ENCODE measurements at places on chromosomes 16 and 17.

GRCh38 chr17:69406941-69407340, 7.6 kb upstream of the MAP2K6 start:
- peak; percentile 67 for DNase-seq

DNA sequence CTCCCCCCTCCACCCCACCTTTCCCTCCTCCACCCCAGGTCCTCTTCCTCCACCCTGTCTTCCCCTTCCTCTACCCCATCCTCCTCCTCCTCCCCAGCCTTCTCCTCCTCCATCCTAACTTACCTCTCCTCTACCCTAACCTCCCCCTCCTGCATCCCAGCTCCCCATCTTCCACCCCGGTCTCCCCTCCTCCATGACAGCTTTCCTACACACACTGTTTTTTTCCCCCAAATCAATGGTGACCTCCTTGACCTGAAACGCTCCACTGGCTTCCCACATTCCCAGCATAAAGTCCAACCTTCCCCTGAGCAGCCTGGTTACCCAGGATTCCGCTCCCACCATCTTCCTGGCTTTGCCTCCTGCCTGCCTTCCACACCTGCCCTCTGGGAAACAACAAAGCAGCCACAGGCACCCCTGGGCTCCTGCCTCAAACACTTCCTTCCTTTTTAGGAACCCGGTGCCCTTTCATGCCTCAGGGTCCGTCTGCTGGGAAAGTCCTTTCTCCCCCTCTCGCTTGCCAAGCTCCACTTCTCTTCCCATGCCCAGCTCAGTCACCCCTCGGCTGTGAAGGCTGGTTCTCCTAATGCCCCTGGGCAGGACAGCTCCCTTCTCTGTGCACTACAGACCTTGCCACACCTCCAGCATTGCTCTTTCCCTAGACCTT, 2.1 kb downstream of the RGS9 start:
- no peak for DNase-seq

DNA sequence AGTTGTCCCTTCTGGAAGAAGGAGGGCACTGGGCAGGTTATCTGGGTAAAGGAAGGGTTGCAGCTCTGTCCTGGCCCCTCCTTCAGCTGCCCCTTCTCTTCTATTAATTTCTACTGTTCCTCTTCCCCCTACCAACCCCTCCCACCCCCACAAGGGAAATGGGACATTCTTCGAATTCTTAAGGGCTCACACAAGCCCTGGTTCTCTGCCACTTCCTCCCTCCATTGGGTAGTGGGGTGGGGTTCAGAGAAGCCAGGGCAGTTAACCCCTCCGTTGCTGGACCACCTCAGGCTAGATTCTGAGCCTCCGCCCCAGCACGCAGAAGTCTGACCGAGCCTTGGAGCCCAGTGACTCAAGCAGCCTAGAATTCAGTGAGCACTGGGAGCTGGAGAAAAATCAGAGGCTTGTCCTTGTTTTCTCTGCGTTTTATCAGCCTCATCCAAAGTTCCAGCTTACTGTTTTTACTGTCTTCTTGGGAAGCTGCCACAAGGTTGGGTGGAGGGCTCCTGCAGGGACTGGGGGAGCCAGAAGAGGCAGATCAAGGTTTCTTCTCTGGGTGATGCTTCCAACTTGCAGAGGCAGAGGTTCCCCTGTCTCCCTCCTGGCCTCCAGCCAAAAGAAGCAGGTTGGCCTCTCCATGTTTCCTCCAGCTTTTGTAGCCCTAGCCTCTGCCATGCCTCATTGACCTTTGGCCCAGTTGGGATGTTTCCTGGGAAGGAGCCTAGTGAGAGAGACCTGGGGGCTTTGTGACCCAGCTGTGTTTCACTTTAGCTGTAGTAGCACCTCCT, 10.2 kb downstream of the LASP1 start:
- peak; percentile 95 for DNase-seq

- DNase-seq, result no peak
Observed at GRCh38 chr17:36944553-36944952, 4.2 kb upstream of the AATF start.

GRCh38 chr17:77359236-77359635, 218.5 kb downstream of the SEC14L1 start:
- DNase-seq, result no peak

DNA sequence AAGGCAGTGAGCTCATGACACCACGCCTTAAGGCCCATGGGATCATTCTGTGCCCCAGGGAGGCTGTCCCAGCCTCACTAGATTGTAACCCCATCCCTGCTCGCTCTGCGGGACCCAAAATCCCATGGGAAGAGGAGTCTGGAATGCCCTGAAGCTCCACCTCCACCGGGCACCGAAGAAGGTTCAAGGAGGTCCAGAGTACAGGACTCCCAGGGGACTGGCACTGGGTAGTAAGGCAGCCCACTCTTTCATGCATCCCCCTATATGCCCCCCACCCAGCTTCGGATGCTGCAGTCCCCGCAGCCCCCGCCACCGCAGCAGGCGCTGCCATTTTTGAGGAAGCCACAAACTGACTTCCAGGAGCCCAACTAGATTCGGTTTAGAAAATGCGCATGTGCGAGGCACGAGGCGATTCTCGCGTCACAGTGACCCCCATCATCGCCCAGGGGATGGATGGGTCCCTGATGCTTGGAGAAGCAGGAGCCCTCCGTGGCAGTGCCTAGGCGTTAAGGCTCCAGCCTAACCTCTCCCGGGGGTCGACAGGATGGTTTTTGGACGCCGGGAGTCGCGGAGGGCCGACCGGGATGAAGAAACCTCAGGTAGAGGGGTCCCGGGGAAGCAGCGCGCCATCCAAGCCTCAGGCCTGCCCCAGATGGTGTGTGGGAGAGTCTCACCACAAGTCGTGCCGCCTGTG, 1681.0 kb downstream of the TP53TG3F start:
- no peak for DNase-seq

DNA sequence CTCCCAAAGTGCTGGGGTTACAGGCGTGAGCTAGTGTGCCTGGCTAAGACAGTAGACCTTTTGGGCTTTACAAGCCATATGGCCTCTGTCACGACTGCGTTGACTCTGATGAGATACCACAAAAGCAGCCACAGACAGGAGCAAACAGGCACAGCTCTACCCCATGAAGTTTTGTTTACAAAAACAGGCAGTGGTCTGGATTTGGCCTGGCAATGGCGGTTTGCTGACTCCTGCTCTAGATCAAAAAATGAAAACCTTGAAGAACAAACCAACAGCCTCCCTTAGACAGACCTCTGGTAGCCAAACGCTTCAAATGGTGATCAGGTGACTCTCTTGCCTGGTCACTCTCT, 20.7 kb downstream of the SLC43A2 start:
- DNase-seq, result no peak

- DNase-seq, result no peak
Observed at GRCh38 chr17:31431852-31432658, 40.6 kb downstream of the RAB11FIP4 start.

DNA sequence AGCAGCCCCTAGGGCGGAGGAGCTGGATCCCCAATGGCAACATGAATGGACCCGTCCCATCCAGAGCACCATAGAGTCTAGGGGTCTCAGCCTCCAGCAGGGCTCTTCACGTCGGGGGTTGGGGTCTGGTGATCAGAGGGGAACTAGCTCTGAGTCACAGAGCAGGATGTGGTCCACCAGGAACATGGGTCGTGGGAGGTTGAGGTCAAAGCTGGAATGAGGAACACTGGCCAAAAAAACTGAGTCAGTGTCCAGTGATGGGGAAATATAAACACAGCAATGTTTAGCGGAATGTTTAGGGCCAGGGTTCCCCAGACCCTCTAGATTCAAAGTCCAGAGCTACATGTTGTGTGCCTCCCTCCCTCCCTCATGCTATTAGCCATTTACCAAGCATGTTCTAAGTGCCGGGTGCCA, 79.1 kb upstream of the C16orf82 start:
- DNase-seq, result peak; percentile 62

GRCh38 chr16:77402118-77402517, 32.7 kb downstream of the ADAMTS18 start:
- DNase-seq, result no peak

DNA sequence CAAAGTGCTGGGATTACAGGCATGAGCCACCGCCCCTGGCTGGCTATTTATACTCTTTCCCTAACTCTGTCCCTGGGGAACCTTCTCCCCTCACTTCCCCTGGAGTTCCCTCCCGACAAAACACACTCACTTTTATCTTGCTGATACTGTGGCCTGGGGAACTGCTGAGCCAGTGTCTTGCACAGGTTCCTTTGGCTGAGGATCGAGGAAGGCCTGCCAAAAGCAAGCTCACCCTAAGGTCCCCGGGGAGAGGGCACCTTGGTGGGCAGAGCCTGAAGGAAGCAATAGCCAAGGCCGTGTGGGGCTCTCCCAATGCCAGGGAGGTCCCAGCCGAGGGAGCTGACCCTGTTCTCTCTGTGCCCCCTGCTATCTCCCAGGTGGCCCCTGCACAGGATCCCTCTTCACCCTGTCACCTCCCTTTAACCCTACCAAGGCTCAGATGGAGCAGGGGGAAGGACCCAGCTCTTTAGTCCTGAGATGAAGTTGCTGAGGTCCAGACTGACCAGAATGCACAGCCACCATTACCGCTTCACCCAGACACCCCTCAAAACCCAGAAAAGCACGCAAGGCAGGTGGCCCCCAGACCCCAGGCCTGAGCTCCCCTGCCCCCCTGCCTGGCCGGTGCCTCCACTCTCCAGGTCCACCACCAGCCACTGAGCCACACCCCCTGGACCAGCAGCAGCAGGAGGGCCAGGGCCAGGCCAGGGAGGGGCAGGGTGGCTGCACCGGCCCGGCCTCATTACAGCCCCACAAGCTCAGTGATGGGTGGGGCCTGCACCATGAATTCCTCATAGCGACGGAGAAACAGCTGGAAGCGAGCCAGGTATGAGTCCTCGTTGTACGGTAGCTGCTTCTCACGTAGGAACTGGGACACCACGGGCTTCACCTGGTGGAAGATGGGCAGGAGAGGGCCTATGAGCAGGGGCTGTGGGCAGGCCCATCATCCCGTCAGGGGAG, 5.1 kb upstream of the FDXR start:
- DNase-seq, result peak; percentile 8

DNA sequence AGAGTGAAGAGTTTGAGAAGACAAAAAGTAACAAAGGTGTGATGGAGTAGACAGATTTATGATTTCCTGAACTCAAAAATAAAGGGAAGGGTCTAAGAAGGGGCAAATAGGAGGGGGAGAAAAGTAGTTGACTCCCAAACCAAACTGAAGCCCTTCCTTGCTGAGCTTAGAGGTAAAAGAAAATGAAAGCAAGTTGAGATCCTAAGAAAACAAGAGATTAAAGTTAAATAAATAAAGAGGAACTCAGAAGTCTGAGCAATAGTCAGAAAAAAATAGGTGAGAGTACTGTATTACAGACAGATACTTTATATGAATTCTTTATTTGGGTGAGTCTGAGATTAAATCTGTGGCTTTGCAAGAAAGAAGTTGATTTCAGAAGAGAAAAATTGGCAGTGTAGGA, 3.3 kb upstream of the PSMD12 start:
- DNase-seq, result no peak

GRCh38 chr16:88435437-88436355, 17.4 kb upstream of the ZFPM1 start:
- no peak for DNase-seq

All from fibroblast of skin of right biceps (primary cell).